NCI-H2081 treated with DMSO at 0.1 percent for 48 hours (cell line): ENCODE measurements at places on chromosomes 6 and 20.

- no peak for DNase-seq
These were observed 133.4 kb upstream of the DTNBP1 start for GRCh38 chr6:15796130-15796771.

DNA sequence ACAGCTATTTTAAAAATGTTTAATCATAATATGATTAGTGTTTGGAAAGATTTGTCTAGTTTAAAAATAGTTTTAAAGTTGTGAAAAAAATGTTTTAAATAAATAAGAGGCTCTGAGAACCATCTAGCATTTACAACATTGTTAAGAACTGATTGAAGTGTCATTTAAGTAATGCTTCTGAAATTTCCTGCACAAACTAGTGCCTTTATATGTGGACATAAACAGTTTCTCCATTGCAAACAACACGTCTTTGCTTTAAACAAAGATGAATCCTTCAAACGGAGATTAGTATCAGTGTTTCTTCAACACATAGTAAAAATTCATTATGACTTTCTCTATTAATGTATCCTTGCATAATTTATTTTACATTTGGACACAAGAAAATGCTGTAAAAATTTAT lies 45.9 kb upstream of the ID4 start:
- DNase-seq: no peak

GRCh38 chr20:51327251-51327841 lies 215.2 kb downstream of the NFATC2 start:
- DNase-seq: no peak

DNA sequence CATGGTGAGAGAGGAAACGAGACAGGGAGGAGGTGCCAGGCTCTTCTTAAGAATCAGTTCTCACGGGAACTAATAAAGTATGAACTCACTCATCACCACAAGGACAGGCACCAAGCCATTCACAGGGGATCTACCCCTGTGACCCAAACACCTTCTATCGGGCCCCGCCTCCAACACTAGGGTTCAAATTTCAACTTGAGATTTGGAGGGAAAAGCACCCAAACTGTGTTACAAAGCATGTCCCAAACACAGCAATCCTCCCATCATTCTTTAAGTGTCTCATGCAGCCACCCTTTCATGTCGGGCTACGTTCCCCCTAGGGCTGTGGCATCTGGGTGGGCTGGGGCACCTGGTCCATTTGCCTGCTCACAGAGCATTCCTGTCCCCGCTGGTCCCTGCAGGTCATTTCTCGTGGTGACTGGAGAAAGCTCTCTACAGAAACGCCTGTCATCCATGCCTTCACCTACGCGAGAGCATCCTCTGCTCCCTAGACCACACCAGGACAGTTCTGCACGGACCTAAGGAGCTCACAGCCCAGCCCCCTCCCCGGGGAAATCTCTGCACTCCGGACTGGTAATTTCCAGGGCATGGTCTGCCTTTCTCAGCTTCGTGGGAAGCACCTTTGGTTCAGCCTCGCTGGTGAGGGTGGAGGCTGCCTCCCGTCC lies 79.6 kb downstream of the TTLL2 start:
- no peak for DNase-seq

DNA sequence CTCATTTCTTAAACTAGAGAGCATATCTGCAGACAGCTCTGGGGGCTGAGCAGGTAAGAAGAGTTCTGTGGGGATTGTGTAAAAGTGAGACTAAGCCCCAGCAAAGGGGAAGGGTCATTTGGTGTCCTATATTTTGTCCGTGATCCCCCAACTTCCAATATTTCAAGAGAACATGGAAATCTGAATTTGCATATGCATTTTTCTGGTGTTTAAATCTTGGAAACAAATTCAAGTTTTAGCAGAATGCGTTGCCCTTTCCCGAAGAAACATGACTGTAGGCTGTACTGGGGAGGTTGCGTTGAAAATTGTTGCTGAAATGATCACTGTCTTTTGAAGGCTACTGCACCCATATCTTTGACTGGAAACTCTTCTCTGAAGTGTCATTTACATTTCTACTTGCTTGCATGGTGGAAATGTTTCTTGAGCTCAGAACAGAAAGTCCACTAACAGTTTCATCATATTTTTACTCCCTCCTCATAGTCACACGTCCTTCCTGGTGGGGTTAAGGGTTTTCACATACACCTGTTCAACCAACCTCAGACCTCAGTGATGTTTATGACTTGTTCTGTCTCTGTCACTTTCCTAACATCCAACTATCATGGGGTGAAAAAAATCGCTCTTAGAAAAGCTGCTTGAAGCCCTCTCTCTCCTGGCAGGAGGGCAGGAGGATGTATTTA lies 140.3 kb downstream of the BCAS1 start:
- no peak for DNase-seq

DNA sequence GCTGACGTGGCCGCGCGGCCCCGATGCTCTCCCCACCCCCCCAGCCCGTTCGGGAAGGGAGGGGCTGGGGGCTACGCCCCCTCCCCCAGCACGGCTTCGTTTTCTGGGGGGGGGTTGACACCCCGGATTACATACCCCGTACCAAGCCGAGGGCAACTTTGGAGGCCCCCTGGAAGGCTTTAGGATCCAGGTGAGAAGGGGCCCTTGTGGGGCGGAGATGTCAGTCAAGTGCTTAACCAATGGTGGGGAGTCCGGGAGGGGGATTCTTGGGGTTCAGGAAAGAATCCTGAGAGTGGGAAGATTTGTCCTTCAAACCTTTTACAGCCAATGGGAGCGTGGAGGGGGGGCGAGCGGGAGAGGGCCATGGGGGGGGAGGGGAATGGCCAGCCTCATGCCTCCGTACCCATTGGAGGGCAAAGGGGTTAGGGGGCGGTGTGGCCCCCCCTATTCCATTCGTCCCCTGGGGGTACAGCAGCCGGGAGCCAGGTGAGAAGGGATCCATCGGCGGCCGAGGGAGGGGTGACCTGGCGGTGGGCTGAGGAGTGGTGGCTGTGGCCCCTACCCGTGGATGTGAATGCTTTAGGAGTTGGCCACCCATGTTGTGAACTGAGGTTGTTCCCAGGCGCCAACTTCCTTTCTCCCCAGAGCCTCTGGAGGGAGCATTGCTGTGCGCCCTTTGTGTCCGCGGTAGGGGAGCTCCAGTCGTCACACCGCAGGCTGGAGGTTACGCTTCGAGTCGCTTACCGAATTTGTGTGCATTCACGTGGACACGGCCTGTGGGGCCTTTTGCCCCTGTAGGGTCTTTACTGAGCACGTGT lies 682 bp downstream of the BRD2 start:
- DNase-seq: no peak

GRCh38 chr6:109453594-109454495 lies 1.7 kb downstream of the MICAL1 start:
- DNase-seq: no peak

DNA sequence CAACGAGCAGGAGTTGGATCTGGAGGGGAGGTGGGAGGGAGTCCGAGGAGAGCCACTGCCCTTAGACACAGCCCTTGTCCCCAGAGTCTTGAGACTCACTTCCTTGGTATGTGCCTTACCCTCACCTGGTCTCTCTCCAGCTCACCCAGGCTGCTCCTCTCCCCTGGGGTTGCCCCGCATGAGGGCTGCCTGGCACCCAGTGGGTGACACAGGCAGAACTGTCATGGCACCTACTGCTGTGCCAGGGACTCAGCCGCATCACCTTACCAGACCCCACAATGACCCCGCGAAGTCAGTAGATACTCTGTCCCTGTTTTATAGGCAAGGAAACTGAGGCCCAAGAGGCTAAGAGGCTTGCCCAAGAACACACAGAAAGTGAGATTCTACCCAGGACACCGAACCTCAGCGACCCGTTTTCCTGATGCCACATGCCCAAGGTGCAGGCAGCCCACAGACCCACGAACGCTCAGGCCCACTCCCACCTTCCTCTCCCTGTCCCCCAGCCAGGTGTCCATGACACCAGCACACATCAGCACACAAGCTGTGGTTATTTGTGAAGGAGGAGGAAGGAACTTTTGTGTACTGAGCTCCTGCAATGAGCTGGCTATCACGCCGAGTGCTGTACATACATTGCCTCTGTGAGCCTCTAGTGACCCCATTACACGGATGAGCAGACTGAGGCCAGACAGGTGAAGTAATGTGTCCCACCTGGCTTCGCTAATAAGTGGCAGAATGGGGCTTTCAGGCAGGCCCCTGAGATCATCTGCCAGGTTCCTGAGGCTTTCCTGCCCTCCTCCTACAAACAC lies 168.1 kb downstream of the GRM4 start:
- DNase-seq: no peak

- DNase-seq: no peak
These were observed 238.0 kb upstream of the MAN1A1 start for GRCh38 chr6:119587537-119587936.

DNA sequence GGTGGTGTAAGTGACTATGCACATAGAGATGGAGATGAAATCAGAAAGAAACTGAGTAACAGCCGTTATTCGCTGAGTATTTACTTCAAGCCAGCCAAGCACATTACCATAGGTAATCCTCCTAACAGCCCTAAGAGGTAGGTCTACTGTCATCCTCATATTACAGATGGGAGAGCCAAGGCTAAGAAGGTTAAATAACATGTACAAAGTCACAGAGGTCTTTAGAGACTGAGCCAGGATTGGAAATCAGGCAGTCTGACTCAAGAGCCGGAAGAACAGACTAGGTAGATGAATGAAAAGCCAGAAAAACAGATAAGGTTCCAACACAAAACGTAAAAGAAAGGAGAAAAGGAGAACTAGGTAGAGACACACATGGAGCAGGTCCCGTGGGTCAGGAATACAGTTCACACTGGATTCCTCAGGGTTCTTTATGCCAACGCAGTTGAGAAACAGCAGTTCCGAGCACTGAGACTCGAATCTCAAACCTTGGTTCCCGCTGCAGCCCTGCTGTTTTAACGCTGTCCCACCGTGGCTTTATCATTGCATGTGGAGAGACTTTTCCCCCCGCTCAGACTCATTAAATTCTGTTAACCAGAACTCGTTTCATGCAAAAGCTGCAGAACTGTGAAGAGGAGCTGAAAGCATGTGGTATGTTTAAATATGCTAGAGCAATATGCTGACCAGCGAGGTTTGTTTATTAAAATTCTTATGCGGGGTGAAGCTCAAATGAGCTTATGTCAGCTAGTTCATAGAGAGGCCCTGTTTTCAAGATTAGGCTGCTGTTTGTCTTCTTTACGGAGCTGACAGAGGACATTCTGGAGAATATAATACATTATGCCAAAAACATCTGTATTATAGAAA lies 537.9 kb downstream of the CD83 start:
- no peak for DNase-seq

GRCh38 chr20:22352019-22352418 lies 232.4 kb downstream of the FOXA2 start:
- DNase-seq: no peak

GRCh38 chr6:92706976-92707375 lies 712.4 kb downstream of the EPHA7 start:
- DNase-seq: no peak

- DNase-seq: no peak
These were observed 443.2 kb upstream of the JARID2 start for GRCh38 chr6:14802514-14803160.

DNA sequence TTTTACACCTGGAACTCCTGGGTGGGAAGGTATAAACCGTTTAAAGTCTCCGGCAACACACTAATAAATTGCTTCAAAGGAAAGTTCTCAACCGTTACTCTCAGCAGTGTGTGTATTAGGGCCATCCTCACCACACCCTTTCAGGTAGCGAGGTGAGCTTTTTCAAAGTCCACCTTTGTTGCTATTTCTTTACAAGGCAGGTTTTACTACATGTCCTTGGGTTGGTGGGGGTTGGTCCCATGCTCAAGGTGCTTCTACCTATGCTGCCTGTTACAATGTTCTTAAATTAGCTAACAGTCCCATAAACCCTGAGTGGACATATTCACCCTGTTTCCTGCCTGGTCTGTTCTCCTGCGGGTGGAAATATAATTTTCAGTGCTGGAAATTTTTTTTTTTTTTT lies 13.2 kb upstream of the OSER1 start:
- no peak for DNase-seq

GRCh38 chr6:11672256-11672655 lies 106.3 kb downstream of the ADTRP start:
- DNase-seq: no peak

GRCh38 chr6:4928426-4928825 lies 75.4 kb downstream of the RPP40 start:
- no peak for DNase-seq

DNA sequence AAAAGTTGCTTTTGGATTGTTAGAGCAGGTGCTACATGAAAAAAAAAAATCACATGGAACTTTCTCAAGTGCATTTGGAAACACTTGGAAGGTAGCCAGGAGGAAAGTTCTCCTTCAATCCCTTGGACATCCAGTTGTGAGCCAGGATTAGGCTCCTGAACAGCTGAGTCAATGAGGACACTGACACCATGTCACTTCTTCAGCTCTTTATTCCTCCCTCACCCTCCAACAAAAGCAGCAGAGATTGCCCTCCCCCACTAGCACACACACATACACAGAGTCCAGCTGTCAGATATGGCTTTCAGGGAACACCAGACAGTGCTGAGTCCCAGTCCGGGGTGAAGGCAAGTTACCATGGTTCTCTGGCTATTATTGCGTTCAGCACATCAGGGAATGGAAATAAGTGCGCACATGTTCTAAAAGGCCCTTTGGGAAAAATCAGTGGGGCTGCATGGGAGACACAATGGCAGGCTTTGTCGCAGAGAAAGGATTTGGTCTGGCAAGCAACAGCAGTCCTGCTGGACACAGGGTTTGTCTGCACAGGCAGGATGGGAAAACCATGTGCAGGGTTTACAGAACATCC lies 124.7 kb upstream of the MARCKS start:
- DNase-seq: no peak

- no peak for DNase-seq
These were observed 59.2 kb upstream of the SLC32A1 start for GRCh38 chr20:38665094-38665493.

DNA sequence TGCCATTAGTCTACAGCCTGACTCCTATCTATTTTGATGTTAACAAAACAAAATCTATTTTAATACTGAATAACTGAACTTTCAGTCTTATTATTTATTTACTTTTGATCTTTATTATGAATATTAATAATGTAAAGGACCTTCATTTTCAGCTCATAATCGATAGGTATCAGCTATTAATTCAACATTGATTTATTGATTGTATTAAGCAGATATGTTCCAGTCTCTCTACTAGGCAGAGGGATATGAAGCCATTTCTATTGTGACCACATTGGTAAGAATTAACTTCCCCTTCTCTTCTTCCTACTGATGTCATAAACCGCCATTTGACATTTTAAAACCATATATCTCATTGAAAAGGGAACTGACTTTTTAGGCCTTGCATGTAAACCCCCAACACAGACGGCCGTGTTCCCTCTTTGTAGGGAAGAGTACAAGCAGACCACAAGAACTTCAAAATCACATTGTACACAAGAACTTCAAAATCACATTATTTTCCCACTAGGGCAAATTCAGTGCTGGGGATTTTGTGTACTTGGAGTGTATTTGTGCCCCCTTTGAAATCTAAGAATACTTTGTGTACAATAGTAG lies 69.5 kb upstream of the FABP7 start:
- DNase-seq: no peak

- no peak for DNase-seq
These were observed 21.4 kb downstream of the FAM50B start for GRCh38 chr6:3870528-3870925.

GRCh38 chr20:5070570-5070969 lies 49.2 kb downstream of the PCNA start:
- no peak for DNase-seq

- DNase-seq: no peak
These were observed 82.0 kb upstream of the ID4 start for GRCh38 chr6:19755181-19755580.

- DNase-seq: peak; percentile 33
These were observed 158.1 kb upstream of the ZNF184 start for GRCh38 chr6:27630727-27631608.

GRCh38 chr6:15147827-15148226 lies 98.0 kb upstream of the JARID2 start:
- no peak for DNase-seq
